ENCODE measurements at places on chromosomes 11 and 22.

DNA sequence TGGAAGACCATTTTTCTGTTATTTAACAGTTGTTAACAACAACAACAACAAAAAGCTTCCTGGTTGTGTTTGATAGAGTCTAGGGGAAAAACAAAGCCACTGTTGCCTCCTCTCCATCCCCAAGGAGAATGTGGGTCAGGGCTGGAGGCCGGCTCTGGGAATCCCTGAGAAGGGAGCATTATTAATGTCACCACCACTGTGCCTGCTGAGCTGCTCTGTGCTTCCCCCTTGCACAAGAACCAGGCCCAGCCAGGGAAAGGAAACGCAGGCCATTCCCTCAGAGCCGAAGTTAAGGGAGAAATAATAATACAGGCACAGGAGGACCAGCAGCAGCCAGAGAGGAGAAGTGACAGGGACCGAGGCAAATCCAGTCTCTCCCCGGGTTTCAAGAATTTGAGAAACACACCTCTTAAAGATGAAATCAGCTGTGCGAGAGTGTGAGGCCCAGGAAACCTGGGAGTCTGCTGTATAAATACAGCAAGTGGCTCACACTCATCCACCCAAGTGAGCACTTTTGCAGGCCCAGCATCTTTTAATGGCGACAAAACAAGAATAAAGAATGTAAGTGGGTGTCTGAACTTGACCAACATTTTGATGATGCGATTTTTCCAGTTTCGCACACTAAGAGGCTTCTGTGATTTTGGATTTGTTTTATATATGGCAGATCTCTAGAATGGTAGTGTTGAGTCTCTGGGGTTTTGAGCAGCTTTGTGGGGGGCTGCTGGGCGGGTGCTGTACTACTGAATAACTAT, 539.2 kb downstream of the NTM start:
- DNase-seq, result no peak

- DNase-seq, result no peak
These were observed 7.7 kb downstream of the CCDC73 start for GRCh38 chr11:32786811-32787210.

- DNase-seq, result no peak
These were observed 1110.5 kb downstream of the TBC1D22A start for GRCh38 chr22:47872761-47873535.

DNA sequence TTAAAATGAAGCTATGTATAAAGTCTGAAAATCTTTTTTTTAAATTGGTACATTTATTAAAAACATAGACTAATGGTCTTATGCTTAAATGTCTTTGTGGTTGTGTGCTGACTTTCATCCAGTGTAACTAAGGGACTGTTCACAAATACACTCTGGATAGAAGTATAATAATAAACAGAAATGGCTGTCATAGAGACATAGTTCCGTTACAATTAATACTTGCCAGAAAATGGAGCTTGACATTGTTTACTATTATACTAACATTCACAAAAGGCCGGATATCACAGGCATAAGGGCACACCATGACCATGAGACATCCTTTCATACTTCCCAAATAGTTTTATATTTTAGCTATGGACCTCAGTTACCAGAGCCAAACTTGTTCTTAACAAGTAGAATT, 161.3 kb downstream of the DDX10 start:
- DNase-seq, result no peak

GRCh38 chr22:40210818-40211217, 33.1 kb downstream of the TNRC6B start:
- peak; percentile 70 for DNase-seq

Data from AML-193 (cell line).